ENCODE measurements at places on chromosomes 2 and 18.

GRCh38 chr2:239781454-239781853, 243.7 kb downstream of the NDUFA10 start:
- no peak for DNase-seq

DNA sequence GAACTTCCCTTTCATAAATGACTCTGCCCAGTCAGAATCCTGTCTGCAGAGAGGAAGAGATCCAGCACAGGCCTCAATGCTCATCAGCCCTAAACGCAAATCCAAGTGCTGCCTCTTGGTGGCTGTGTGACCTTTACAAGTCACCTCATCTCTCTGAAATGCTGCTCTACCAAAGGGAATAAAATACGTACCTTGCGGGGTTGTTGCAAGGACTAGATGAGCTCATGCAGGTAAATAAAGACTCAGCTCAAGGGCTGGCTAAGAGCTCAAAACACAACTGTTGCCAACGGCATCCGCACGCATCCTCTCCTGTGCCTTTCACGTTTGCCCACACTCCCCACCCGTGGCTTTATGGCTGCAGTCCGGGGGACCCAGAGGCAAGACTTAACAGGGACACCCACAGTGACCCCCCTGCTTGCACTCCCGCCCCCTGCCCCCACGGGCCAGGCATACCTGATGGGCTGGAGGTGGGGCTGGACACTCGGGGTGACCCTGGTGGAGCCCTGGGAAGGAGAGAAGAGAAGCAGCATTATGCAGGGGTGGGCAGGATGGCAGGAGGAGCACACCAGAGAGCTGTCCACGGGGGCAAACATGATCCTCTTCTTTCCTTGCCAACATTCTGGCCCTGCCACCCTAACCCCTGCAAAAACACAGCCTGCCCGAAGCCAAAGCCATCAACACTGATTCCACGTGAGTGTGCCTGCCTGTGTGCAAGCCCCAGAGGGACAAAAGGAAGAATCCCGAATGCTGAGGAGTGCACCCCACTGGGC, 102.6 kb downstream of the TNS1 start:
- no peak for DNase-seq

DNA sequence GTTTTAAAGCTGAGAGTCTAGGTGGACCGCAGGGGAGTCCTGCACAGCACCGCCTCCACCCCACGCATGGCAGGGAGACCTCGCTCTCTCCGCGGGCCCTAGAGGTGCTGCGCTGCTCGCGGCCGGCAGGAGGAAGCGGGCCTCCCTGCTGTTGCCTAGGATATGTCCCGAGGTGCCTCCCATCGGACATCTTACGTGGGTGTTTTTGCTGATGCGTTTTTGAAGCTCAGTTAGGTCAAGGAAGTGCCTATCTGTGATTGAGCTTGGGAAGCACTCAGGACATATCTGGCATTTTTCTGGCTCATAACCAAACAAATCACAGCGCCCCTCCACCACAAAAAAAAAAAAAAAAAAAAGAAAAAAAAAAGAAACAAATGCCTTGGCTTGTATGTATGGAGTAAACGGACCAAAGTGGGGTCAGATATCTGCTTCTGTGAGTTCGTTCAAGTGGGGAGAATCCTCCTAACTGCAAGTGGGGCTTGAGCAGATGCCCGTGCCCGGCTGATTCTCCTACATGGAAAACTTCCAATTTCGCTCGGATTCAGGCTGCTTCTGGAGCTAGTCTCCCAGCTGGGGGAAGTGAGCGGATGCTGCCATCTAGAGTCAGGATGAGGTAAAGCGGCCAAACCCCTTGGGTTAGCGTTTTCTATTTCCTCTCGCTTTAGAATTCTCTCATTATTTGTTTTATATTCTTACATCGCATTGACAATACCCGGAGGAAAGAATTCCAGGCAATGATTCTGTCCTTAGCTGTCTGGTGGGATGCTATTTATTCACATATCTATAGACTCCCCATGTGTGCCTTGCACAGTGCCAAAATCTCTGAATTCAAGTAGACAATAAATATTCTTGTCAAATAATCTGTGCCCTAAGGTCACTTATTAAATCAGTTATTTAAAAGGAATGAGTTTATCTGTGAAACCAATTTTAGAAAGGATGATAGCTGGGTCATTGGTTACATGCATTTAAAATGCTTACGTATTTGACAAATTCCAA, 95.3 kb downstream of the CD8B2 start:
- DNase-seq: peak; percentile 85

GRCh38 chr2:74043345-74044329, 58.9 kb downstream of the TET3 start:
- no peak for DNase-seq

DNA sequence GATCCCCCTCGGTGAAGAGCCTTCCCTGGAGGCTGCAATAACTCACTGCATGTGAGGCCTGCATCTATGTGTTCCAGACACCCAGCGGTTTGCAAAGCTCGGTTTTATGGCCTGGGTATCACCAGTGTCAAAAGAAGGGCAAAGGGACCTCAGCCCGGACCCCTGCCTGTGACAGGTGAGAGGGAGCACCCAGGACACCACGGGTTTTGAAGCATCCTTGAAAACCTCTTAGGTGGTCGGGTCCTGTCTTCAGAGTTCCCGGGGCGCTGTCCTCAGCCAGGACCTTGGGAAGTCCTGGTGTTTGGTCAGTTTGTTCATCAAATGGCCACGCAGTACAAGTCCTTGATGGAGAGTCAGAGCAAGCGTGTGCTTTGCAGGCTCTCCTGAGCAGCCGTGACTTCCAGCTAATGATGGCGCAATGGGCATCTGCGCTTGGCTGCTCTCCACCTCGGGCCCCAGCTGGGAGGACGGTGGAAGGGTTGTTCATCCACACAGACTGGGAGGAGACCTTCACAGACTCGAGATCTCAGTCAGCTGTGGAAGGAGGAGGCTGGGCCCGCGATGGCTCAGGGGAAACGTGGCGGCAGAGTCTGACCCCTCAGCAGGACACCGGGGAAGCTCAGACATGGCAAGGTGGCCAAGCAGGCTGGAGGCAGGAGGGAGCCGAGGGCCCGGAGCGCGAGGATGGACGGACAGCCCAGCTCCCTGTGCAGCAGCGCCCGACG, 113.1 kb upstream of the GPC1 start:
- DNase-seq: peak; percentile 34

DNA sequence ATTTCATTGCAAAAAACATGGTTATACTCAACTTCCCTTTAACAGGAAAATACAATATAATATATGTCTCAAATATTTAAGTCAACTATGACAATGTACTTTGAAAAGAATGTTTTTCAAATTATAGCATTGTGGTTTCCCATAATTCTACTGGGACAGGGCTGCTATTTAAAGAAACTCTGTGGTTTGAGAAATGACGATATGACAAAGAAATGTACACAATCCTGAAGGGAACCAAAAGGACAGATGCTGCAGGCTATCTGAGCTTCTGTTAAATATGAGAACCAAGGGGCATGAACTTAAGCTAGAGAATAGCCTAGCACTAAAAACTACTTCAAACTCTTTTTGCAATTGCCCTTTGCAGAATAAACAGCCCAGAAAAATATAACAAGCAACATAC, 415.9 kb downstream of the GRB14 start:
- no peak for DNase-seq

- DNase-seq: no peak
These were observed 96.5 kb downstream of the SEPTIN10 start for GRCh38 chr2:109517118-109517889.

DNA sequence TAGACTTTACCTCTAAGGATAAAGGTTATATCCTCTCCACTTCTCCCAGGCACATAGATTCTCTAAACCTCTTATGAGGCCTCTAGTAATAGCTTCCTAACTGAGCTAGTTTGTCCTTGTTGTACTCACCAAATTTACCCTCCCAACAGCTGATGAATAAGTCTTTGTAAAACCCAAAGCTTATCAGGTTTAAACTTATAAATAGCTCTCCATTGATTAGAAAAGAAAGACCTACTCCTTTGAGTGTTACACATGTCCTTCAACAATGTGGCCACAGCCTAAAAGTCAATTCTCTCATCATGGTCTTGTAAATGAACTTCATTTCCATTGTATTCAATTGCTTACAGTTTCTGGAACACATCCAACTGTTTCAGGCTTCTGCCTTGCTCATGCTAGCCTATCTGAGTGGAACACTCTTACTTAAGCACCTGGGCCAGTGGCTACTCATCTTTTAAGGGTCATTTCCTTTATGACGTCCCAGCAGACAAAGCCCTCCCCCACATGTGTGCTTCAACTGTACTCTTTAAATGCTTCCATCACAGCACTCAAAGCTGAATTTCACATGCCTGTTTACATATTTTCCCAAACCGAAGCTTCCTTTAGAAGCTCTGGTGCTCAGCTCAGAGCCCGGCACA, 131.6 kb downstream of the CDH2 start:
- DNase-seq: no peak

- no peak for DNase-seq
These were observed 39.8 kb downstream of the RBM45 start for GRCh38 chr2:178152033-178152432.

- no peak for DNase-seq
These were observed 100.1 kb upstream of the MC2R start for GRCh38 chr18:14015416-14015815.

DNA sequence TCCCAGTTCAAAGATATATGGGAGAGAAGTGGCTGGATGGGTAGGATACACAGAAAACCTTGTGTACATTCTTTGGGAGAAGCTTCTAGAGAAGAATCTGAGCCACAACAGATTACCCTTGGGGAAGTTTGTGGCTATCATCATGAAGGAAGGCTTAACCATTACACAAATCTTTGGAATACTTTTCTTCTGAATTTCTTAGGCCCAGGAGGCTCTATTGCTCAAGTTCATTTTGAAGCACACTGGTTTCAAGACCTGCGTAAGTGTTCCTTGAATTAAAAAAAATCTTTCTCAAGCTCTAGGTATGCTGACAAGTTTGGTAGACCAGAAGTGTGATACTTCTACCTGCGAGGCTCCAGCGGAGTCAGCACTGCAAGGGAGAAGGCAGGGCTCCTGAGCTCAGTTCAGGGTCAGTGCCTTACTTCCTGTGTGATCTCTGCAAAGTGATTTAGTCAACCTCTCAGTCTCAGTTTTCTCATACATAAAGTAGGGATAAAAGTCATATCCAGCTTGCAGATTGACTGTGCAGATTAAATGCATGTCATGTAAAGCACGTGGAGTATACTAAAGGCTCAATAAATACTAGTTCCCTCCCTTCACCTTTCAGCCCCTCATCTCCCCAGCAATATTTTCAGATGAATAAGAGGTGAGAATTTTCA, 438.6 kb downstream of the DLGAP1 start:
- no peak for DNase-seq

DNA sequence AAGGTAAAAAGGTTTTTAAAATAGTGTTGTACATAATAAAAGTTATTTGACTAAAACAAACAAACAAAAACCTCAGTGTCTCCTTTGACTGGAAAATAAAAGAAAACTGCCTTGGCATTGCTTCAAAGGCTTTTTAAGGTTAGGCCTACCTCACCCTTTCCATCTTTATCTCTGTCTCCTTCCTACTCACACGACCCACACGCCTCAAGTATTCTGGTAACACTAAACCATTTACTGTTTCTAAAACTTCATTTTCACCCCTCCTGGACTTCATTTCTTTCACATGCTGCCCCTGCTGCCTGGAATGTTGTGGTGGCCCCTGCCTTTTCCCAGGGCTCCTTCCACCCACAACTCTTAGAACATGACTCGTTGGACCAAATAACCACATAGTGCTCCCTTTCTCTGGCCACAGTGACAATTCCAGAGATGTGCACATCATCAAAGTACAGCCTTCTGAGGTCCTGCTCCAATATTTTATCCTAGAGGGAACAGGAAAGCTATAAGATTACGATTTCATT, 54.0 kb downstream of the ERBB4 start:
- no peak for DNase-seq

DNA sequence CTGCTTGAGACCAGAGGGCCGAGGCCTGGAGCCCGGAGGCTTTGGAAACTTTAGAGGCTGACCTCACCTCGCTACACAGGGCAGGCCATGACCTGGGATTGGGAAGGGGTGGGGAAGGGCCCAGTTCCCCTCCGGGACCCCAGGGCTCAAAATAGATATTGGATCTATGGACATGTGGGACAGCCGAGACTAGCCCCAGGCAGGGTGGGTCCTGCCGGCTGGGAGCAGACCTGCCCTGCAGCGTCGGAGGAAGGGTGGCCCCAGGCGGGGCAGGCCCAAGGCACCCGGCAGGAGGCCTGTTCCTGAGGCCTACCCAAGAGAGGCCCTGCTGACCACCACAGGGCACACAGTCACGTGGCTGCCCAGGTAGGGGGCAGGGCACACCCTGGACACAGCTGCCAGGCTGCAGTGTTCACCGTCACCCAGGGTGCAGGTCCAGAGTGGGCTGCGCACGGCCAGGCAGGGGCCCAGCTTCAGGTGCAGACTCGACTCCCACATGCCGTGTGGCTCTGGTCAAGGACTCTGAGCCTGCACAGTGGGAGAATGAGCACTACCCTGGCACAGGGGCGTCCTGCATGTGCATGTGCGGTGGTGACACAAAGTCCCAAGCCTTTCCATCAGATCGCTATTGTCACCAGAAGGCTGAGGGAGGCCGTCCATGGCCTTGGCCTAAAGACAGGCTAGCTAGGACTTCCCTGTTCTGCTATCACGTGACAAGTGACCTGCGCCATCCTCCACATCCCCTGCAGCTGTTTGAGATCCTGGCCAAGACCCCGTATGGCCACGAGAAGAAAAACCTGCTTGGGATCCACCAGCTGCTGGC, 13.2 kb downstream of the ANO7 start:
- DNase-seq: no peak

DNA sequence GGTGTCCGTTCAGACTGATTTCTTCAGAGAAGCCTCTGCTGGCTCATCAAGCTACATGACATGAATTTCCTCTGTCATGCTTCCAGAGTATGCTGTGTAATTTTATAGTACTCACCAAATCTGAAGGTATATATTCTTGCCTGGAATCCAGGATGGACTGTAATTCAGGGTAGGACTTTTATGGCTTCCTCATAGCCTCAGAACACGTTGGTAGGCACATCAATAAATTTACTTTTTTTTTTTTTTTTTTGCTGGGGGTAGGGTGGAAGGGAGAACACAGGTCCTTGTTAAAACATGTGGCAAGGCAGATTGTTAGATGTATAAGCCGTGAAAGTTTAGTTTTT, 34.4 kb downstream of the MTA3 start:
- no peak for DNase-seq

DNA sequence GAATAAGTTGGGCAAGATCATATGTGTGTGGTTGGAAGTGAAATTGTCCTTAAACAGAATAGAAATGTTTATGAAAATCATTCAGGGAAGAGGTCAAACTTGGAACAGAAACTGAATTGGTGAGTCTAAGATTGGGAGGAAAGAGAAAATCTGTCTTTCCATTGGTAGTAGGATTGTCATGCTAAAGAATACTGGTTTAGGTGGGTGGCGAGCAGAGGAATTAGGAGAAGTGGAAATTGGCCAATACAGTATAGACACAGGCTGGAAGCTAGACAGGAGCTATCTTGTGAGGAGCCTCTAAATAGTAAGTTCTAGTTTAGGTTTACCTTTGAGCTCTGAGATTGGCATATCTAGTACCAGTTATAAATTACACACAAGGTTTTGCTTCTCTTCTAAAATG, 80.9 kb upstream of the KYNU start:
- no peak for DNase-seq

- no peak for DNase-seq
These were observed 66.6 kb downstream of the BCL2 start for GRCh38 chr18:63253014-63253413.
